RCC 7860 (cell line): ENCODE measurements at places on chromosomes 4 and X.
A peak's percentile ranks its signal among the peaks of the same experiment; 100 is the strongest.

GRCh38 chr4:98610431-98610830, 48.0 kb downstream of the TSPAN5 start:
- DNase-seq = no peak

DNA sequence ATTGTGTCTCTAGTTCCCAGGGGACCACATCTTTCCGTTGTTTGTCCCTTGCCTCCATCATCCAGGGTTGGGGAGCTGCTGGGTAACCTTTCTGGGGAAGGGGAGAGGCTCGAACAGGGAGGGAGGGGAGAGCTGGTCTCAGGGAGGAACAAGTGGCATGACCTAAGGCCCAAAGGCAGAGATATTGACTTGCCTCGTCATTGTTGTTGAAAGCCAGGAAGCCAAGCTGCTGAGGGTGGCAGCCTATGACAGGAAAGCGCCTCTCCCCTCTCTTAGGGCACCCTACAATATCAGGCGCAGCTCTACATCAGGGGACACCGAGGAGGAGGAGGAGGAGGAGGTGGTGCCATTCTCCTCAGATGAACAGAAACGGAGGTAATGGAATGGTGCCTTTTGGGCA, 20.8 kb downstream of the ZNF185 start:
- no peak for DNase-seq

DNA sequence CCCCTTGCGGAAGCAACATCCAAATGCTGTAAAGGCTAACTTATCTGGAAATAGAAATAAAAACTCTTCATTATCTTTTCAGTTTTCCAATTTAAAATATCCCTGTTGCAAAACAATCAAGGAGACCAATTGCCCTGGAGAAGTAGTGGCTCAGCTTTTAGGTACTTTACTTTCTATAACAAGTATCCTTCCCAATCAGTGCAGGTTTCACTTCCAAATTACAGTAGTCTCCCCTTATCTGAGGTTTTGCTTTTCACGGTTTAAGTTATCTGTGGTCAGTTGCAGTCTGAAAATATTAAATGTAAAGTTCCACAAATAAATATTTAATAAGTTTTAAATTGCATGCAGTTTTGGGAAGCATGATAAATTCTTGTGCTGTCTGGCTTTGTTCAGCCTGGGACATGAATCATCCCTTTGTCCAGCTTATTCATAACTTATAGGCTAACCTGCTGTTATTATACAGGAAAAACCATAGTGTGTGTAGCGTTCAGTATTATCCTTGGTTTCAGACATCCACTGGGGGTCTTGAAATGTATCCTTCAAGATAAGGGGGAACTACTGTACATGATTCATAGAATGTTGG, 973.1 kb upstream of the GRID2 start:
- DNase-seq = no peak

- DNase-seq = no peak
Measured at GRCh38 chr4:17335371-17335770, 176.5 kb downstream of the QDPR start.

DNA sequence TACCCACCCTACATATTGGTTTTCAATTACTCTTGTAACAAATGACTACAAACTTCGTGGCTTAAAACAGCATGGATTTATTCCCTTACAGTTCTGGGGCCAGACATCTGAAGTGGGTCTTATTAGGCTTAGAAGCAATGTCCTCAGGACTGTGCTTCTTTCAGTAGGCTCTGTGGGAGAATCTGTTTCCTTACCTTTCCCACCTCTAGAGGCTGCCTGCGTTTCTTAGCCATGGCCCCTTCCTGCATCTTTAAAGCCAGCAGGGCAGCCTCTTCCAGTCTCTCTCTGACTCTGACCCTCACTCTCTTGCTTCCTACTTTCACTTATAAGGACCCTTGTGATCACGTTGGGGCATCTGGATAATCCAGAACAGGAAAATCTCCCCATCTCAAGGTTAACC, 252.5 kb upstream of the PGRMC2 start:
- DNase-seq = no peak

- DNase-seq = no peak
Measured at GRCh38 chr4:102817613-102818268, 9.6 kb downstream of the UBE2D3 start.

DNA sequence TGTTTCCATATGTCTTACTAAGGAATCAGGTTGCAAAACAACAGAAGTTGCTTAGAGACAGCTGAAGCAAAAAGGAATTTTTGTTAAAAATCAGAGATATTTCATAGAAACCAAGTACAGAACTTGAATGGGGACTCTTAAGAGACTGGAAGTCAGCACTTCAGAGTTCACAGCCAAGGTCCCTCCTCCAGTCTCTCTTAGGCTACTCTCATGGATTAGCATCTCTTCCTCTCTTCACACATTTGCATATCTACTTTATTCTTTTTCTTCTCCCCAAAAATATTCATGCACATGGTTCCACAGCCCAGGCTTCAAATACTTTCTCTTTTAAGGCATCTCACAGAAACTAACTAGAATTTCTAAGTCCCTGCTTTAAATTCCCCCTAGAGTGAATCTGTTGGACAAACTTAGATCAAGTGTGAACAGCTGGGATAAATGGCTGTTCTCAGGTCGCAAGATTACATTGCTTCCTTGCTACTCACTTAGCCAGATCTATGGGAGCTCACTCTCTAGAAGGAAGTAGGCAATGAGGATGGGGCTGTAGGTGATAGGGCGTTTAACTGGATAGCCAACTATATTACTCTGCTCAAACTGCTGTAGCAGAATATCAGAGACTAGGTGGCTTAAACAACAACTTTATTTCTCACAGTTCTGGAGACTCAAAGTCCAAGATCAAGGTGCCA, 73.7 kb upstream of the GALNT7 start:
- DNase-seq = no peak

- DNase-seq = peak; percentile 25
Measured at GRCh38 chr4:25621027-25621930, 34.4 kb upstream of the SLC34A2 start.

DNA sequence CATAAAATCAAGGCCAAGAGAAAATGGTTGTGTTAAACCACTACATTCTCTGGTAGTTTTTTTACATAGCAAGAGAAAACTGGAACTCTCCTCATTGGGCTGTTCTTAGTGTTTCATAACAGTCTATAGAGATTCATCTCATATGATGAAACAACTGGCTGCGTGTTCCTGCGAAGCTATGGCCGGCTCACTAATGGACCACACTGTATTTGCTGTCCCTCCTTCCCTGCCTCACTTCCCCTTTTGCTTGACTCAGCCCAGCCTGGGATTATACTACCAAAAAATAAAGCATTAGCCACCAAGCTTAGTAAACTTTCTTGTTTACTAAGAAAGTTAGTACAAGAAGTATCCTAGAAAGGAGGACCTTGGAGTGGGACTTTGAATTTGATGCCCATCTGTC, 31.6 kb upstream of the LSM6 start:
- DNase-seq = no peak

DNA sequence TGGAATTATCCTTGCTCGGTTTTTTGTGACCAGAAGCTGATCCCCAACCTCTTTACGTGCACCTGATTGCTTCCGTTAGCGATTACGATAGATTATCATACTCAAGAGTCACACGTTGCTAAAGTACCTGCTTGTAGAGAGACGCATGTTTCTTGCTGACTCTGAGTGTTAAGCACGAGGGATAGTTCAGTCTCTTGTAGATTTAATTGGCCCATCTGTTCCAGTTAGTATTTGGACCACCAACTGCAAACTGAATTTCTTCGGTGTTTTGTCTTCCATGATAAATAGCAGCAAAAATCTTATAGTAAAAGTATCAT, 516 bp upstream of the COX18 start:
- DNase-seq = no peak

GRCh38 chr4:46386570-46386969, 3.4 kb downstream of the GABRA2 start:
- DNase-seq = no peak

GRCh38 chr4:174244441-174244840, 39.0 kb downstream of the FBXO8 start:
- peak; percentile 21 for DNase-seq

GRCh38 chrX:106481341-106481740, 130.4 kb upstream of the RADX start:
- DNase-seq = peak; percentile 37

DNA sequence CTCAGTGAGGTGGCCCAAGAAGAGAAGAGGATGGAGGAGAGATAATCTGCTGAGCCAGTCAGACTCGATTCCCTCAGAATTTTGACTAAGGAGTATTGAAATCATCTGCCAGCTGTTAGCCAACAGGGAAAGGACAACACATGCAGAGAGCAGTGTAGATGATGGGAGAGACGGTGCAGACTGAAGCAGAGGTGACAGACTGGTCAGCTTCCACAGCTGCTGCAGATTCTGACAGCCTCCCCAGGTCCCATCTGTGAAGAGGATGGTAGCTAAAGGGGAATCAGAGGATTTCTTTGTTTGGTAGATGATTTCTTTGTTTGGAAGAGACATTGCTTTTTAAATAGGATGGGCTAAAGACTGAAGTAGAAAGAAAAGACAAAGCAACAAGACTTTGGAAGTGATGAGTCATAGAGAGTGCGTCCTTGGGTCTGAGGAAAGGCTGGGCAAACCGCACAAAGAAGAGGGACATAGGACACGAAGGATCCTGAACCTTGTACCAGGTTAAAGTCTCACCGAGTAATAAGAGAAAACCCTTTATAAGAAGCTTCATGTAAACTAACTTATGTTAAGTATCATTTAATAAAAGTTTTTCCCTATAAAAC, 27.6 kb downstream of the INTU start:
- no peak for DNase-seq

DNA sequence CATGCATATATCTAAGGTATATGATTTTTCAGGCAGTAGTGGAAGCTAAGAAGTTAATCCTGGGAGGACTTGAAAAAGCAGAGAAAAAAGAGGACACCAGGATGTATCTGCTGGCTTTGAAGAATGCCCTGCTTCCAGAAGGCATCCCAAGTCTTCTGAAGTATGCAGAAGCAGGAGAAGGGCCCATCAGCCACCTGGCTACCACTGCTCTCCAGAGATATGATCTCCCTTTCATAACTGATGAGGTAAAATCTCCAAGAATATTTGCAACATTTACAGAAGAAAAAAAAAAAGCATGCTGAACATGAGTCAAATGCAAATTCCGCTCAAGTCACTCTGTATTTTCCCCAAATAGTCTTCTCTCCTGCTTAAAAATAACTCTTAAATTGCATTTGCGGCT, 32.1 kb downstream of the MTTP start:
- DNase-seq = no peak

DNA sequence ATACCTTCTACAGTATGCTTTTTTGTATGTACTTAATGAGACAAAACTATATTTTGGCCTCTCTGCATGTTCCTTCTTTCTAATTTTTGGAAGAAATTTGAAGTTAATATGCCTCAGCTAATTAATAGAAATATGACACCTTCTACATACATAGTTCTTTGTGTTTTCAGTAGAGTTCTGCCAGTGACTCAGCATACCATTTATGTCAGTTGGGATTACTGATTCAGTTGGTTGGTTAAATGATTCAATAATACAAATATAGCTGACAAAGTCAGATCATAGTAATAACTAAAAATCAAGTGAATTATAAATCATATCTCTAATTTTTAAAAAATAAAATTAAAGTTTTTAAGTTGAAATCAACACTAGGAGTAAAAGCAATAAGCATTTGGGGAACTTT, 16.8 kb downstream of the BTC start:
- no peak for DNase-seq

DNA sequence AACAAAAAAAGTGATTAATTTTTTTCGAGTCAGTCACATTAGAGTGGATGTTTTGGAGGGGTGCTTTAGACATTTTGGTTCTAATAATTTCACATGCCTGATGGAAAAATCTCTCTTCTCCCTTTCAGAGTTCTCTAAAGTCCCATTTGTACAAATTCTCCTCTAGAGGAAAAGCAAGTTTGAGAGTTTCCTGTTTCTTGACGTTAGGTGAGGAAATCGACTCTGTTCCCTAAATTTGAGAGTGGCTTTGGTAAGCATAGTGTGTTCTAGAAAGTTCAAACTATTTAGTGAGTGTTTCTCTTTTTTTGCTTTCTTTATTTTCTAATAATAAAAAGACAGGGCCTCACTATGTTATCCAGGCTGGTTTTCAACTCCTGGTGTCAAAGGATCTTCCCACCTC, 1.6 kb upstream of the ATP6AP2 start:
- no peak for DNase-seq

DNA sequence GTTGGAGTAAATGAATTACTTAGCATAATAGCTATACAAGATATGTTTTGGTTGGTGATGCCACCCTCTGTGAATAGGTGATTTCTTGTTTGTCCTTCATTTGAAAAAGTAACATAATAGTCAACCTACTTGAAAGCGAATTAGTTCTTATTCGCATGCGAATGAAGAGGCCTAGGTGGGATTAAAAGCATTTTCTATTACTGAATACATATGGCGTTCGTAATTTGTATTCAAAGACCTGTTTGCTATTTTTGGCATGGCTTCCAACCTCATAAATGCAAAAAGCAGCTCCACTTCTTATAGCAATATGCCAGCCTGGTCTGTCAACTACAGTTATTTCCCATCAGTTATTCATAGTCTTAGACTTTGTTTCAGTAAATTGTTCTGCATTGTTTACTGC, 261.3 kb downstream of the TENM3 start:
- DNase-seq = no peak

- DNase-seq = no peak
Measured at GRCh38 chr4:144910723-144911122, 187.3 kb downstream of the ANAPC10 start.

DNA sequence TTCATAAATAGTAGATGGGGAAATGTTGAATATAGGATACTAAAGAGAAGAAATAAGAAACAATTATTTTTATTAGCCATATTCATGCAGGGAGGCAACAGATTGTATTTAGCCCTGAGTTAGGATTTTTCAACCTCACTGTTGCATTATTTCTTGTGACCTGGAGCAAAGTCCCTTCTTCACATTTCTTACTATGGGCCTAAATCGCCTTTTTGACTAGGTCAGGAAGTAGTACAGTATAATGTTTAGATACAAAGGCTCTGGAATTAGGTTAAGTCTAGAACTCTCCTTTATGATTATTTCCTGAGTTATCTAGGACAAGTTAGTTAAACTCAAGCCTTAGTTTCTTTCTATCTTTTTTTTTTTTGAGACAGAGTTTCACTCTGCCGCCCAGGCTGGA, 88.0 kb downstream of the FRYL start:
- DNase-seq = no peak

DNA sequence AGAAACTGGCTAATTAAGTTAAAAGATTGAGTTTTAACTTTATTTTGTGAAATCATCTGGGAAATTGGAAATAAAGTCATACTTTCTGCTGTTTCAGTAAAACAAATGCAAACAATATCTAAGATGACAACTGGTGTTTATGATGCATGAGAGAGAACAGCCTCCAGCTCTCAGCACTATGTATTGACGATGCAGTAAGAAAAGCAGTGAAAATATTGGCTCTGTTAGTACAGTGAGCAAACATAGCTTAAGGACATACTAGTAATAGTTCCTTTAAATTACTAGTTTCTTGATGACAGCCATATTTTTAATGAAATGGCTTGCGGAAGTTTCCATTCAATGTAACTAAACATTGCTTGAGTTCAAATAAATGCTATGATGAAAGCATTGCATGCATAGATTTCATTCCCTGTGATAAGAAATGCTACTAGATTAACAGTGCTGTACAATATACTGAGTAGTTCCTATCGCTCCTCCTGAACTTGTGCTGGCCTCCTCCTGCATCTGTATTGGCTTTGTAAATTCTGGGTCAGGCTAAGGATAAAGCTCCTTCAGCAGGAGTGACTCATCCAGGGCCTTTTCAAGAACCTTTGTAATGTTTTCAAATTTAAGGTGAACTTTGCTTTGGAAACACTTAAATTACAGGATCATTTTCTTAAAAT, 11.6 kb downstream of the ARHGAP24 start:
- DNase-seq = no peak
